Activated CD4-positive, alpha-beta T cell treated with anti-CD3 and anti-CD28 coated beads, Interleukin-2, amount 50 U/mL, for 4 hours (primary cell): ENCODE measurements at places on chromosomes 3 and 15.

DNA sequence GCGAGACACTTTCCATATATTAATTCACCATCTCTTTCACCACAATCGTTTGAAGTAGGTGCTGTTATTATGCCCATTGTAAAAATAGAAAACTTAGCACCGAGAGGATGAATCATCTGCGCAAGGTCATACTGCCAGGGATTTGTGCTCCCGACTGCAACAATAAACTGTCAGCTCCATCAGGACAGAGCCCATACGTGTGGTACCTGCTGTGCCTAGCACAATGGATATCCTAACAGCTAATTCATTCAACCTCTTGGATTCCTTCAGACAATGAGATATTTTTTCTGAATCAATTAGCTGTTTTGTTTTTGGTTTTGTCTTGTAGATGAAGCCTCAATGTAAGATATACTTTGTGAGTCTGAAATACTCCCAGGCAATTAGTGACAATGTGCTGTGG, 32.3 kb upstream of the PROK2 start:
- DNase-seq, result no peak

DNA sequence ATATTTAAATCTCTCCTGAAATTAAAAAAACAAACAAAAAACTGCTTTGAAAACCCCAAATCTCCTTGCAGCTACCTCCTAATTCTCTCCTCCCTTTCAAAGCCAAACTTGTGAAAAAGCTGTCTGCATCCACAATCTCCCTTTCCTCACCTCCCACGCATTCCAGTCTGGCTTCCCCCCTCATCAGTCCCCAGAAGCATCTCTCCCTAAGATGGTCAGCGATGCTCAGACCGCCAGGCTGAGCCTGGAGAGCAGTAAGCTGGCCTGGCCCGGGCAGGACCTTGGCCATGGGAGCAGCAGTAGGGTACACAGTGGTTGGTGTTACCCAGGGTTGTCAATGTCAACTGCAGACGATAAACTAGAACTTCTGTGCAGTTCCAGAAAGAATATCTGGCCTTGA, 32.9 kb upstream of the BLM start:
- no peak for DNase-seq

GRCh38 chr3:133119176-133119575, 81.0 kb downstream of the TMEM108 start:
- no peak for DNase-seq

DNA sequence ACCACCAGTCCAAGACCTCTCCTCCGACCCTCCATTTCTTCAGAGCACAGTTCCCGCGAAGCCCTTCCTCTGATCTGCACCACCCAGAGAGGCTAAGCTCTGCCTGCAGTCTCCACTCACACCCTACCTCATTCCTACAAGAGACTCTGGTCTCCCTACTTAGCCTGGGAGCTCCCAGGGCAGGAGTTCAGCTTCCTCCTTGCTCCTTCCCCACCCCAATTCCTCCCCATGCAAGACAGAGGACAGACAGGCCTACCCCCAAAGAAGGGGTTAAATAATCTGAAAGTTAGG, 12.6 kb upstream of the VIPR1 start:
- DNase-seq, result no peak

DNA sequence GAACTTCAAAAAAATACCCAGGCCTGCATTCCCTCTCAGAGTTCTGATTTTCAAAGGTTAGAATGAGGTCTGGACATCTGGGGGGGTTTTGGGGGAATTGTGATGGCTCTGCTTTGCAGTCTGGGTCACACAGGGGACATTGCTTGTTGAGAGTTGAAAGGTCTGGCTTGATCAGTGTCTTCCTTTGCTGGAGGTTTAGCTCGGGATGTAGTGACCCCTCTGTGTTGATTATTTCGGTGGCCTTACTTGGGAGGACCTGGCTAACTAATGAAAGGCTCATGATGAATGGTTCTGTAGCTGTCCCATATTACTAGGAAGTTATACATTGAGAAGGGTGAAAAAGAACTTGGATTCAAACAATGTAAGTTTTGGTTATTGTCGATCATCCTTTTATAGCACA, 23.7 kb downstream of the TPM1 start:
- no peak for DNase-seq

DNA sequence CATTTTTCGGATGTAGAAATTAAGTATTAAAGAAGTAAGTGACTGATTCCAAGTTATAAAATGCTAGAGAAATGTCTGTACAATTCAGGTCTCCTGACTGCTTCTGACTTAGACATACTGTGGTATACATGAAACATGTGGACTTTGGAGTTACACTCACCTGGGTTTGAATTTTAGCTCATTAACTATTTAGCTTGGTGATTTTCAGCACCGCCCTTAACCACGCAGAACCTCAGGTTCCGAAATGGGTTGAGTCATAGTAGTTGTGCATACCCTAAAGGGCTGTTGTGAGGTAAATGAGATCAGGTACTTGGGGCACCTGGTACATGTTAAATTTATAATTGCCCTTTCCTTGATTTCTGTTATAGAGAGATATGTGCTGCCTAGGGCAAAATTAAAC, 32.9 kb upstream of the UTS2B start:
- no peak for DNase-seq

DNA sequence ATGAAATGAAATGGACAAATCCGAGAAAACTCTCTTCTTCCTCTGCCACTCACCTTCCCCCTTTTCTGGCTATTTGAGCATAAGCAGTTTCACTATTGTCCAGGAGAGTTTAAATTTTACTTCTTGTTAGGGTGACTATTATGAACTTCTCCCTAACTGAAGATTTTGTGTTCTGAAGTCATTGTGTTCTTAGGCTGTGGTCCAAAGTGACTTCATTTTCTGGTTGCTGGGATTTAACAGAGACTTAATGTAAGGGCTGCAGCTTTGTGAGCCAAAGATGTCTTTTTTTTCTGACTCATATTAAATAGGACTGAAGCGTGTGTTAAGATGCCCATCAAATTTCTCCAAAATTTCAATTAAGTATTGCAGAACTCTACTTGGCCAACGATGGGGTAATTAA, 46.5 kb upstream of the FSTL1 start:
- no peak for DNase-seq

DNA sequence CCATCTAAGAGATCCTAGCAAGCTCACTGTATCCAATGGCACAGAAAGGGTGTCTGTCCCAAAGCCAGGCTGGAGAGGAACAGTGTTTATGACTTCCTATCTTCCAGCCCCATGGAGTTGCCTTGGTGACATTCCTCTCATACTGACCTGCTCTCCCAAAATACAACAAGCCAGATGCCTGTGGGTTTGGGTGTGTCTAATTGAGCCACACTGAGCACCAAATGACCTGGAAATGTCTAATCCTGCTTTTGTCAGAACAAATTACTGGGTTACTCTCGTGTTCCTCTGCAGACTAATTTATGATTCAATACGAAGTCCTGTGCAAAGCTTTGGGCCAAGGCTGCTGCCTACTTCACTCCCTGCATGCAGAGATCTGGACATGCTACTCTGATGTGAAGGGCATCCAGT, 98.1 kb upstream of the STRIT1 start:
- DNase-seq, result no peak

DNA sequence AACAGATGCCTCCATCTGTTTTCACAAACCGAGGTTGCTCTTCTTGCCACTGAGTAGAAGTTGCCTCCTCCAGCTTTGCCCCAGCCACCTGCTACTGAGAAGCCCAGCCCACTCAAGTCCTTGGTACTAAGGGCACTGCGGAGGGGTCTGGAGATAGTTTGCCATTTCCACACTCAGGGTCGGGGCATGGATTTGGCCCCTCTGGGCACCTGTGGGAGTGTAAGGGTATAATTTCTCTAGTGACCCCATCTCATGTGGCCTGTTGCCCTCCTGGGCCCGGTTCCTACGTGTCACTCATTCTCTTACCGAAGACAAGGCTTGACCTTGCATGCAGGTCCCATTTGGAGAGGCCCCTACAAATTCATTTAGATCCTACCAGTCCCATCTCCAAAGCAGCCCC, 79.0 kb downstream of the THSD4 start:
- DNase-seq, result no peak

DNA sequence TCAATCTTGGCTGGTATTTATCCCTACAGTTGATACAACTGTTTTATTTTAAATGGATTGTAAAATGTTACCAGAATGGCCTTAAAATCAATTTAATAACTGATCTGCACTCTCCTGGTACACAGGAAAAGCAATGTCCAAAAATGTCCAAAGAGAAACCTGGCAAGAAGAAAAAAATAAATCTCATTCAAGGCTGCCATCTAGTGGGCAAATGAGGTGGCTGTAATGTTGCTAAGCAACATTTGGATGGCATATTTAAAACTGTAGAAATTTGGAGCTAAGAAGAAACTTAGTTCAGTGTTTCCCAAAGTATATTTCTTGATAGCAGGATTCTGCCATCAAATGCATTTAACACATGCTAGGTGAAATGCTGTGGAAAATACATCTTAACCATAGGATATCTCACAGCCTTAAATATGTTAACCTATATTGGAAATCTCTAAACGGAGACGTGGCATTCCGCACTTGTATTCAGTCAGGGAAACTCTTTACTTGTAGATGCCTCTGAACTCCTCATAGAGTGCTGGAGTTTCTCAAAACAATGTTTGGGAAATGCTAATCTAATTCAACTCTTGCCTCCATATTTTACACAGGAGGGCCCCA, 216.8 kb downstream of the ERC2 start:
- no peak for DNase-seq

DNA sequence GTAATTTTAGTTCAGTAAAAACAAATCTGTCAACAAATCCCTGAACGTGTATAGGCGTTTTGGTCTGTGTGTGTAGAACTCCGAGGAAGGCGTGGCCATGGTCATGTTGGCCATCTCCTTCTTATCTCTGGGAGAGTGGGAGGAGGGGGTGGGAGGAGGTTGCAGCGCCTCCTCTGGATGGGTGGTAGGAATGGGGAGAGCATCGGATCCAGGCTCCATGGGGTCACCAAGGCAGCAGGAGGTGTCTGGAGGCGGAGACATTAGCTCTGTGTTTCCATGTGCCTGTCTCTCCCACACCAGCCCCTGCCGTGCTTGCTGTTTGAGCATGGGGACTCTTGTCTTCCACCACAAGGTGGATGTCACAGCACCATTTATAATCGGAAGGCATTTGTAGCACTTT, 34.5 kb upstream of the TRPM1 start:
- DNase-seq, result no peak

DNA sequence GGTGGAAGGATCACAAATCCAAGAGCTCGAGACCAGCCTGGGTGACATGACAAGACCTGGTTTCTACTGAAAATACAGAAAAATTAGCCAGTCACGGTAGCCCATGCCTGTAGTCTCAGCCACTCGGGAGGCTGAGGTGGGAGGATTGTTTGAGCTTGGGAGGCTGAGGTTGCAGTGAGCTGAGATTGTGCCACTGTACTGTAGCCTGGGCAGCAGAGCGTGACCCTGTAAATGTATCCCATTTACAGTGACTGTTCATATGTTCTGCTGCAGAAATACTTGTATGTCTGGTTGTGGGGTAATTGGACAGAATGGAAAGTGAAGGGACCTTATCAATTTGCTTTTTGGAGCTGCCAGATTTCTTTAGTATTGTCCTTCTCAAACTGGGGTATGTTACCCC, 24.9 kb downstream of the ATG7 start:
- no peak for DNase-seq

GRCh38 chr3:45776611-45777010, 19.7 kb downstream of the SLC6A20 start:
- no peak for DNase-seq
